ENCODE measurements at places on chromosomes 3 and 15.

DNA sequence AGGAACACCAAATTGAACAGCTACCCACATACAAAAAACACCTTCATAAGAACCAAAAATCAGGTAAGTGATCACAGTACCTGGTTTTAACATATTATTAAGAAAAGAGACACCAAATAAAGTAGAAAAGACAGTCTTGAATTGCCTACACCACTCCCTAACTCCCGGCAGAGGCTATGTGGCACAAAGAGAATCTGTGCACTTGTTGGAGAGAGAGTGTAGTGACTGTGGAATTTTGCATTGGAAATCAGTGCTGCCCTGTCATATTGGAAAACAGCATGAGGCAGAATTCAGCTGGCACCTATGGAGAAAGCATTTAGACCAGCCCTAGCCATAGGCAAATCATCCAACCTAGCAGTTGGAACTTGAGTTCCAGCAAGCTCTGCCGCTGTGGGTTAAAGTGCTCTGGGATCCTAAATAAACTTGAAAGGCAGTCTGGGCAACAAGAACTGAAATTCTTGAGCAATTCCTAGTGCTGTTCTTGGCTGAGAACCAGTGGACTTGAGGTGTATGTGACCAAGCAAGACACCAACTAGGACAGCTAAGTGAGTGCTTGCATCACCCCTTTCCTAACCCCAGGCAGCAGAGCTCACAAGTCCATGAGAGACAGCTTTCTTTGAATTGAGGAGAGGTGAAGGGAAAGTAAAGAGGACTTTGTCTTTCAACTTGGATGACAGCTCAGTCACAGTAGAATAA, 969.6 kb upstream of the ALCAM start:
- DNase-seq = no peak

- no peak for DNase-seq
Measured at GRCh38 chr3:107315141-107315540, 62.1 kb upstream of the CCDC54 start.

DNA sequence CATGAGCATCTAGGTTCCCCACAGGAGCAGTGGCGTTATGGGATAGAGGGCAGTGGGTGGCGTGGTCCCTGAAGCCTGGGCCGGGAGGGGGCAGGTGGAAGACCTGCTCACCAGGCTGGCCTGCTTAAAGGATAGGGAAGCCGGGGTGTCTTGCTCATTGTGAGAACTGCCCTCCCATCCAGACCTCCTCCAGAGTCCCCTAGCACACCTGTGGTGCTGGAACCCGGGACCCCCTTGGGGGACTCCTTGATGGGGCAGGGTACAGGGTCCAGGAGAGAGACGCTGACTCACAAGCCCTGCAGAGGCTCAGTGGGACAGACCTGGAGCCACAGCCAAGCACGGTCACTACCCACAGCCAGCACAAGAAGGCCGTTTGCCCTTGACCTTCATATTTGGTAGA, 2.8 kb upstream of the RHCG start:
- DNase-seq = no peak

DNA sequence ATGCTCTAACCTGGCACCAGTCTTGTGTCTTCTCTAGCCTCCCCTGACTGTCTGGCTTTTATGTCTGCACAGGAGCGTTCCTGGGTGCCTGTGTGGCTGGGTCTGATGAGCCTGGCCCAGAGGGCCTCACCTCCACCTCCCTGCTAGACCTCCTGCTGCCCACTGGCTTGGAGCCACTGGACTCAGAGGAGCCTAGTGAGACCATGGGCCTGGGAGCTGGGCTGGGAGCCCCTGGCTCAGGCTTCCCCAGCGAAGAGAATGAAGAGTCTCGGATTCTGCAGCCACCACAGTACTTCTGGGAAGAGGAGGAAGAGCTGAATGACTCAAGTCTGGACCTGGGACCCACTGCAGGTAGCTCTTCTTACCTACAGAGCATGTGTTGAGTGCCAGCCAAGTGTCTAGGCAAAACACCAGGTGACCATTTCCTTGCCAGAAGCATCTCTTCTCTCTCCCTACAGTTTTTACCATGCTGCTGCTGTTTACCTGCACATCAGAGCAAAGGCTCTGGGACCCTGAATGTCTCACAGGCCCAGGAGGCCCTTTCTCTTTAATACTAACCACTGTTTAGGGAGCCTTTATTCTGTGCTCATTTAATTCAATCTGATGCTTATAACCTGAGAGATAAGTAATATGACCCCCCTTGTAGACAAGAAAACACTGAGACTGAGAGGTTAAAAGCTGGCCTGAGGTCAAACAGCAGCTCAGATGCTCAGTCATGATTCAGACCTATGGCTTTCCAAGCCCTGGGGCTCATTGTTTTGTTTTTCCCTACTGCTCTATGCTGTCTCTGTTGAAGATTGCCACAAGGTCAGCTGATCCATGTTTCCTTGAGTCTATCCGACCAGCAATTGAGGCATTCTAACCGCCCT, 10.4 kb downstream of the PODXL2 start:
- no peak for DNase-seq

- DNase-seq = peak; percentile 43
Measured at GRCh38 chr3:101868534-101869464, 19.5 kb downstream of the NFKBIZ start.

GRCh38 chr3:146337991-146338390, 87.1 kb upstream of the PLSCR4 start:
- DNase-seq = no peak

DNA sequence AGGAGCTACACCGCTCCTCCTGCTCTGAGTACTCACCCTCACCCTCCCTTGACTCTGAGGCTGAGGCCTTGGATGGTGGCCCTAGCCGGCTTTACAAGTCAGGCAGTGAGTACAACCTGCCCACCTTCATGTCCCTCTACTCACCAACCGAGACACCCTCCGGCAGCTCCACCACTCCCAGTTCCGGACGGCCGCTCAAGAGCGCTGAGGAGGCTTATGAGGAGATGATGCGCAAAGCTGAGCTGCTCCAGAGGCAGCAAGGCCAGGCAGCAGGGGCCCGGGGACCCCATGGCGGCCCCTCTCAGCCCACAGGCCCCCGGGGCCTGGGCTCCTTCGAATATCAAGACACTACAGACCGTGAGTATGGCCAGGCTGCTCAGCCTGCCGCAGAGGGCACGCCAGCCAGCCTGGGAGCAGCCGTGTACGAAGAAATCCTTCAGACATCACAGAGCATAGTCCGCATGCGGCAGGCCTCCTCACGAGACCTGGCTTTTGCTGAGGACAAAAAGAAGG, 21.2 kb upstream of the APEH start:
- no peak for DNase-seq

- no peak for DNase-seq
Measured at GRCh38 chr3:108448593-108448992, 61.8 kb downstream of the MYH15 start.

GRCh38 chr3:118978393-118978758, 56.3 kb downstream of the IGSF11 start:
- no peak for DNase-seq

GRCh38 chr15:61092361-61093157, 136.5 kb downstream of the RORA start:
- no peak for DNase-seq
